ENCODE measurements at places on chromosomes 7 and 10. TPM values are rescaled to one million over a fixed set of nuclear protein-coding genes. Genes with fewer than 3 reads are reported as not detected.
A peak's percentile ranks its signal among the peaks of the same experiment; 100 is the strongest.

DNA sequence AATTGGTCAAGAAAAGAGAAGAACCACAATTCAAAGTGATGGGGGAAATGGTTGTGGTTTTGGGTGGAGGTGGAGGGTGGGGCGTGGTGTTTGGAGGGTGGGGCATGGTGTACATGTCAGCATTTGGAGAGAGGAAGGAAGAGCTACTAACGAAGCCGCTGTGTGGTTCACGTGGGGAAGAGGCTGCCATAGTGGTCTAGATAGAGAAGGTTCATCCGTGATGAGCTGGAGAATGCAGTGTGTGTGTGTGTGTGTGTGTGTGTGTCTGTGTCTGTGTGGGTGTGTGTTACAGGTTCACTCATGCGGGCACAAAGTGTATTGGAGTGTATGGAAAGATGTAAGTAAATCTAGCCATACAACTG lies 6.1 kb upstream of the VCL start:
- DNase-seq = peak; percentile 88

DNA sequence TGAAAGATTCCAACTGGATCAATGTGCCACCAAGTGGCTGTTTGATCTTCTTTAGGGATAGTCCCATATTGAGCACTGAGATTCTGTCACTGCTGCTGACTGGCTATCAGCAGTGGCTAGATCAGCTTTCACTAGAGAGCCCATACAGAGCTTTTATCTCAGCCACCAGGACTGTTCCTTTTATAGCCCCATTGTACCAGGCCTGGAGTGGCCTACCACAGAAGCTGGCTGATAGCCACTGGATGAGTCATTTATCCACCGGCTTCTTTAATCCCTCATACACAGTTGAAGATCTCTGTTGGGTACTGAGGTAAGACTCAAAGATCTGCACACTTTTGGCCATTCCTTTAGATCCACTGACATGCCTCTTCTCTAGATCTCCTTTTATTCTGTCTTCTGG lies 1101.1 kb downstream of the SORCS3 start:
- no peak for DNase-seq

GRCh38 chr7:30412782-30413504 lies 65.6 kb downstream of the NOD1 start:
- no peak for DNase-seq

GRCh38 chr7:106820321-106821217 lies 44.5 kb upstream of the PIK3CG start:
- no peak for DNase-seq

GRCh38 chr7:44750921-44751571 lies 2.4 kb downstream of the ZMIZ2 start:
- peak; percentile 29 for DNase-seq

Gene TAS2R41
- not detected for total RNA-seq

DNA sequence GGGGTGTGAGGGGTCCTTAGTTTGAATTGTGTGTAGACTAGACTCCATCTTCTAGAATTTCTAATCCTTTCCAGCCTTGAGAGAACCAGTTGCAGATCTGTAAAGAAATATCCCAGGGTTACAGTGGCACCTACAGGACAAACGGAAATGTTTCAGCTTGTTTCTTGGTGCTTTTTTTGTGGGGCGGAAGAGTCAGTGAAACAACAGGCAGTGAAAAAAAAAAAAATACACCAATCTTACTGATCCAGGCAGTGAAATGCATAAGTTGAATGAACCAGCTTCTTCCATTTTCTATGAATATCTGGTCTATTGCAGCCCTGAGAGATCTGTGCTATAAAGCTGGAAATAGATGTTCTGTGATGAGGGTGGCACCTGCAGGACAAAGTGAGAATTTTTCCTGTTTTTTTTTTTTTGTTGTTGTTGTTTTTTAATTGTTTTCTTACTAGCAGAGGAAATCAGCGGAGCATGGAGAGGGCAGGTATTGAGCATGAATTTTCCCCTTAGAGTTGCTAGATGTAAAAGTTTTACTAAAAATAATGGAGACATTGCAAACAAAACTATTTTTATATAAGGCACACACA lies 81.9 kb upstream of the DYNC1I1 start:
- DNase-seq = no peak

- no peak for DNase-seq
These were observed 96.1 kb upstream of the KCNIP2 start for GRCh38 chr10:101939729-101940128.

DNA sequence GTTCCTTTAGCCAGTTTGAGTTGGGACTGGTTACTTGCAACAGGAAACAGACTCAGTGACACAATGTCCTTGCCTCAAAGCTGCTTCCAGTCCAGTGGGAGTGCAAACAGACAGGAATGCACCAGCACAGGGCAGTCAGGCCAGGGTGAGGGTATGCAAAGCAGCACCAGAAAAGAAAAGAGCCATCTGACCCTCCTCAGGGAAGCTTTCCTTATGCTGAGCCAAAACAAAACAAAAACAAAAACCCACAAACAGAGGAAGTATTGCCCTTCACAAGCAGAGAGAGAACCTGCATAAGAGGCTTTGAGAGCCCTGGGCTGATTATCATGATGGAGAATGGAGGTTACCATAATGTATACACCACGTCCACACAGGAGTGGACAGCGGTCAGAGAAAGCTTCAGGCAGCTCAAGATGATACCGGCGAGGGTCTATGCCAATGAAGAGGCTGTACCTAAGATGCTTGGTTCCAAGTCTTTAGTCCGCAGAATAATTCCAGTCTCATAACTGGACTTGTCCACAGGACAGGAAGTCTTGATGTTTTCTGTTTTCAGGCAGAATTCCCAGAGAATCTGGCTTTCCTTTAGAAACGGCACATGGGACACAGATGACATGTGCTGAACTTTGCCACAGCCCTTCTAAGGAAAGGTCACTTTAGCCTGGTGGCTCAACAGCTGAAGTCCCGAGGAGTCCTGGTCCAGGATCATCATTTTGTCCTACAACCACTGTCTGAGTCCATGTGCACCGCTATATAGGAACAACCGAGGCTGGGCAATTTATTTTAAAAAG lies 263.3 kb downstream of the TNS3 start:
- no peak for DNase-seq

DNA sequence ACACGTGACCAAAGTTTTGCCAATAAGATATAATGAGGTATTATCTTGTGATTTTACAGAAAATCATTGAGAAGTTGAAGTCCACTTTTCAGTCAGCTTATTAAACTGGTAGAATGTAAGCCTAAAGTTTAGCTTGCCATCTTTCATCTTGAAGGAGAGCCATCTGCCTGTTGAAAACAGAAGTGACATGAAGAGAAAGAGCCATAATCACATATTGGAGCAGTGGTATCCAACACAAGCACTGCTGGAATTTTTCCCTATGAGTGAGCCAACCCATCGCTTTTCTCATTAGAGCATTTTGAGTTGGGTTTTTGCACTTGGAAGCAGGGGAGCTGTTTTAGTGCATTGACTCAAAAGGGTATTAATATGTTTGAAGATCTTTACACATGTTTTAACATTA lies 117.6 kb upstream of the FERD3L start:
- no peak for DNase-seq

GRCh38 chr7:24123076-24123475 lies 160.9 kb upstream of the NPY start:
- no peak for DNase-seq

GRCh38 chr7:140506788-140507464 lies 27.6 kb upstream of the MKRN1 start:
- no peak for DNase-seq

Gene PTPRN2
- total RNA-seq = 0.33 TPM

Gene FAM25C
- total RNA-seq = not detected

Gene OPN4
- total RNA-seq = not detected

GRCh38 chr7:82810558-82811259 lies 352.0 kb downstream of the PCLO start:
- DNase-seq = no peak

DNA sequence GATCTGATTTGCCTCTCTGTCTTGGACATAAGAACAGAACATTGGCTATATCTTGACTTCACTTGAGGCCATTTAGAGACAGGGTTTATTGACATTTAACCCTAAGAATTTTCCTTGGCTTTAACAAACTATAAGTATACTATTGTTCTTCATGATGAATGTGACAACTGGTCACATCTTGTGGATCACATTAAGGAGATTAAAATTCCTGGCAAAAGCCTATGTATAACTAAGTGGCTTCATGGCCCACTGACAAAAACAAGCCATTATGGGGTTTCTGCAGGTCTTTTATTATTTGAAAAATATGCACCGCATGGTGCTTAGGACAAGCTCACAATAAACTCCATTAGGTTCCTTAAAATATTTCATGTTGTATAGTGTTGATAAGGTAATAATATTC lies 54.8 kb downstream of the THNSL1 start:
- no peak for DNase-seq

DNA sequence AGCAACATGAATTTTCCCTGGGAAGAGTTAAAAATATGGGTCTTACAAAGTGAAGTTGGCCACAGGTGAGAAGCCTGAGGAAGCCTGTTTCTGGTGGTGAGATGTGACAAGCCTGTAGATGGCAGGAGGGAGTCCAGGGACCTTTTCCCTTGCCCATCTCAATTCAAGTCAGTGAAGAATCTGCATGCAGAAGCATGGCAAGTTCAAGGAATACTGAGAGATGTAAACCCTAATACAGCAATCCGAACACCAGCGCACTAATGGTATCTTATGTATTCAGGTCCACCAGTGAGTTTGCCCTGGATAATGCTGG lies 73.6 kb downstream of the RHOBTB1 start:
- no peak for DNase-seq

Gene RBP3
- not detected for total RNA-seq

Gene PLAU
- 1.6 TPM for total RNA-seq

Gene TCAF2
- 18.0 TPM for total RNA-seq

GRCh38 chr7:55065511-55066229 lies 46.9 kb downstream of the EGFR start:
- DNase-seq = no peak

Gene NPY
- not detected for total RNA-seq

DNA sequence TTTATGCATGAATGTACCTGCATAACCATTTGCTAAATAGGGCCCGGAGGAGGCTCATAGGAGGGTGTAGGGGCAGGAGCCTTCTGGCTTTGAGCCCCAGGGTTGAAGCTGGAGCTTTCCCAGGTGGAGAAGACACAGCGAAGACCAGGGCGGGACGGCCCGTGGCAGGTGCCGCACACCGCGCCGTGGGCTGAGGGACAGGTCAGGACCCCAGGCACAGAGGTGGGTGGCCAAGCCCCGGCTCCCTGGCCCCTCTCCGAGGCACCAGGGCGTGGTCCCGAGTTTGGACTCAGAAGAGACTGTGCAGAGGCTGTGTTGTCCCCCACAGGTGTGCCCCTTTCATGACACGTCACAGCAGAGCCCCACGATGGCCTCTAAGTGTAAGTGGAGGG lies 56.5 kb downstream of the PWWP2B start:
- DNase-seq = no peak

DNA sequence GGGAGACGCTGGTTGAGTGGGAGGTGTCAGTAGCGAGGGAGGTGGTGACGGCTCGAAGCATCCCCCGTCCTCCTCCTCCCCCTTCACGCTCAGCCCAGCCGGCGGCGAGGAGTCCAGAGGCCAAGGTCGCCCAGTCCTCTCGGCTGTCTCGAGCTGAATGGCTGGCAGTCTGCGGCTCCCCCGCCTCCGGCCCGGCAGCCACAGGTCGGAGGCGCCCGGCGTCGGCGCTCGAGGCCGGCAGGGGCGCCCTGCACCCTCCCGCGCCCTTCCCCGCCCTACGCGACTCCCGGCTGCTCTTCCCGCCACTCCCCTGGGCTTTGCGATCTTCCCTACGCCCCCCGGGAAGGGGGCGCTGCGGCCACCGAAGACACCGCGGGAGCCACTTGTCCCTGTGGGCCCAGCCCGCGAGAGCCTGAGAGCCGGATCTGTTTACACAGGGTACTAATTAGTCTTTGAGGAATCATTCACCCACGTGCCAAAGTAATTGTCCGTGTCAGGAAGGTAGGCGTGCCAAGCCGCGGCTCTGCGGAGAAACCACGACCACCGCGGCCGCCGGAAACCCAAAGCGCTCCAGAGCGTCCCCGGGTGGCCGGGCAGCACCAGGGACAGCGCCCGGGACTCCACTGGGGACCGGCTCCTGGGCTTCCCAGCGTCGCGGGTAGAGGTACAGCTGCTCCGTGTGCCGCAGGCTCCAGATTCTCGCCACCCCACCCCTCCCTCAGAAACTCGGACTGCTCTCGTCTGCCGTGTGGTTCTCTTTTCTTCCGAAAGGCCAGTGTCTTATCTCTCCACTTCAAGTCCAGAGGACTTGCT lies at the start of gene NXPH1:
Gene NXPH1 (plus strand): TSS at position 133 of the 813 bp plus-strand sequence.
- DNase-seq = no peak

- DNase-seq = no peak
These were observed 670.8 kb downstream of the SORCS1 start for GRCh38 chr10:106493751-106494150.

DNA sequence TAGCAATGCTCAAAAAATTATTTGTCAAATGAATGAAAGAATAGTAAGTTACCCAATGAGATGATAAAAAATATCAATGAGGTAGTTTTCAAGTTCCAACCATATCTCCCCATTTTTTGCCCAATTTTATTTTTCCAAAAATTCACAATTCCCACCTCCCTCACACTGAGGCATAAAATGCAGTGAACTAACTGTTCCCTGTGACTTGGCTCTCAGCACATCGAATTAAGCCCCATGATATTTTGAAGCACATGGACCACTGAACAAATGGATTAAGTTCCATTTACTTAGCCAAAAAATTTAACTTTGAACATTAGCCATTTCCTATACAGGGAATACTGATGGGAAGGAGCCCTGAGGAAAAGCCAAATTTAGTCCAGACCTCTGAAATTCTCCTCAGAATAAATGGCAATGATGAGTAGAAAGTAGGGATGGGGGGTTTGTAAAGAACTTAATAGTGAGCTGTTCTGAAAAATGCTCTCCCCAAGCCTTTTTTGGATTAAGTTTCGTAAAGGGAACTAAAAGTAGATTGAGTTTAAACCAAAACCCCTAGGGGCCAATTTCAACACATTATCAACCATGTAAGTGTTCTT lies 166.3 kb upstream of the GRM3 start:
- no peak for DNase-seq

Gene LRRC18
- not detected for total RNA-seq

- DNase-seq = no peak
These were observed 34.6 kb upstream of the PLPP4 start for GRCh38 chr10:120422457-120422856.

DNA sequence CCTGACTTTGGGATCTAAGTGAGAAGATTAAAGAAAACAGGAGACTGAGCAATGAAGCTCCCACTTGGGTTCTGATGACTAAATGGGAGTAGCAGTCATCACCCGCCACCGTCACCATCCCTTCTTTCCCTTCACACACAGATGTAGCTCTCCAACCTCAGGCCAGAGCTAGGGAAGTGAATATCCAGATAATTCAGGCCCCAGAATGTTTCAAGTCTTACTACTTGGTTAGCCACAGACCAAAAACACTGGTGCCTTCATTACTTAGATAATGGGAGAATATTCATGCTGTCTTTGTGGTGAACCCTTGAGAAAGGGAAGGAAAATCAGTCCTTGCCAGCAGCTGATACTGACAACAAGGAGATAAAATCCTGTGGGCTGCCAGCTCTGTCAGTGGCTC lies 100.7 kb downstream of the OSBPL3 start:
- no peak for DNase-seq

Gene DRGX
- total RNA-seq = not detected

- DNase-seq = no peak
These were observed 171.9 kb downstream of the GRID1 start for GRCh38 chr10:86194684-86195083.

GRCh38 chr7:5626498-5626897 lies 155.0 kb downstream of the RNF216 start:
- no peak for DNase-seq

All from CD8-positive, alpha-beta memory T cell (primary cell).